ENCODE measurements at places on chromosomes 13 and 19.

- DNase-seq: no peak
Measured at GRCh38 chr13:50543782-50544181, 299.7 kb downstream of the DLEU7 start.

DNA sequence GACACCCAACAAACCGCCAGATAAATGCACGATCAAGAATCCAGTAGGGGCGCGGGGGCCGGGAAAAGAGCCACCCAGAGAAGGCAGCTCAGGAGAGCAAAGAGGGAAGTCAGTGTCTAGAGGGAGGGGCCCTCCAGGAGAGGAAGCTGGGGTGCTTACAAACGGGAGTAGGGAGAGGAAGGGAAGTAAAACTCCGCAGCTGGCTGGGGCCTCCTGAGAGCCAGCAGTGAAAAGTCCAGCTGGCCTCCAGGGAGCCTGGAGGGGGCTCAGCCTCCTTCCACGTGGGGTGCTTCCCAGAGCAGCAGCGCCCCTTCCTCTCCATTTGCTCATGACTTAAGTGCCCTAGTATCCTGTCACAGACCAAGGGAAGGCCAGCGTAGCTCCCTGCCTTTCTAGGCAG, 51.8 kb downstream of the TMED1 start:
- DNase-seq: no peak

DNA sequence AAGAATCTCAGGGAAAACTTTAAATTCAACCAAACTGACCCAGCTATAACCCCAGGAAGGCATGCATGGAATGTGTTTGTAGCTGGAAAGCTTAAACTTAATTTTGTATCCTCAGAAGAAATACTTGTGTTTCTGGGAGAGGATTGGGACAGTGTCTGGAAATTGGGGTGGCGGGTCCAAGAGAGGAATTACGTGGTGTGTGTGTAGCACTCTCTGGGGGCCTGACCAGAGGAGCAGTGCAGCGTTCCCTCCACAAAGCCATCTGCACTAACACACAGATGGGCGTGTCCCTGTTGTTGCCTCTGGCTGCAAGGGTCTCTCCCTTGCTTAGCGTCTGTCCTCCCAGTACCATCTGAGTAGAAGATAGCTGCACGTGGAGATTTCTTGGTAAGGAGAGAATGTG, 6.4 kb downstream of the GARRE1 start:
- no peak for DNase-seq

DNA sequence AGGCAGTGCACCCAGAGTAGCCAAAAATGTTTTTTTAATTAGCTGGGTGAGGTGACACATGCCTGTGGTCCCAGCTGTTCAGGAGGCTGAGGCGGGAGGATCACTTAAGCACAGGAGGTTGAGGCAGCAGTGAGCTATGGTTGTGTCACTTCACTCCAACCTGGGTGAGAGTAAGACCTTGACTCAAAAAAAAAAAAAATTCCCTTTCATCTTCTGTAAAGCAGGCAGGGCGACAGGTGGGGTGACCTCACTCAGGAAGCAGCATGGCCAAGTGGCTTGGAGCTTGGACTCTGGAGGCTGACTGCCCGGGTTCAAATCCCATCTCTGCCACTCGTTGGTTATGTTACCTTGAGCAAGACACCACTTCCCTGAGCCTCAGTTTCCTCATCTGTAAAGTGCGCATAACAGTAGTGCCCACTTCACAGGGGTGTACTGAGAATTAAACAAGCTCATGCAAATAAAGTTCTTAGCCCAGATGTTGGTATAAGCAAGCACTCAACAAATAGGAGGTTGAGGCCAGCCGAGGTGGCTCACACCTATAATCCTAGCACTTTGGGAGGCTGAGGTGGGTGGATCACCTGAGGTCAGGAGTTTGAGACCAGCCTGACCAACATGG, 48.3 kb downstream of the MAP4K1 start:
- no peak for DNase-seq

- no peak for DNase-seq
Measured at GRCh38 chr13:110944121-110944967, 29.5 kb upstream of the ANKRD10 start.

- no peak for DNase-seq
Measured at GRCh38 chr13:33367926-33368325, 82.4 kb upstream of the STARD13 start.

DNA sequence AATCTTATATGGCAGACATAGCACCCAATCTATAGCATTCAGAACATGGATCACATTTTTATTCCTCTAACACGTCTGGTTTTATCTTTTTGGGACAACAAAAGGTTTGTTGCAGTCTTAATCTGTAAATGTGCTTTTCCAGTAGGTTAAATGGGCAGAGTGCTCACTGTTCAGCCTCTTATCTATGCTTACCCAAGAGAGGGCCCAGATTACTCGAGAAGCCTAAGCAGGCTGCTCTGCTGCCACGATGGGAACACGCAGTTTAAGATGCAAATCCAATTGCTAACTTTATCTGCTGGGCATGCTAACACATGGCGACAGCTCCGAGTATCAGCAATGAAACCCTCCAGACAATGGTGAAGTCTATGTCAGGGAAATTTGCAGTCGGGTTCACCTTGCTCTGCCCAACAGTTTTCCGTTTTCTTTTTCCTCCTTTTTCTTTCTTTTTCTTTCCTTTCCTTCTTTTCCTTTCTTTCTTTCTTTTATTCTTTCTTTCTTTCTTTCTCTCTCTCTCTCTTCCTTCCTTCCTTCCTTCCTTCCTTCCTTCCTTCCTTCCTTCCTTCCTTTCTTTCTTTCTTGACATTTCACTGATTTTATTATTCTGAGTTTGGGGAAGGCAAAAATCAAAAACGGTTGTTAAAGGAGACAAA, 115.3 kb downstream of the RBM26 start:
- DNase-seq: no peak

GRCh38 chr19:5001615-5002014, 32.7 kb downstream of the KDM4B start:
- DNase-seq: no peak

DNA sequence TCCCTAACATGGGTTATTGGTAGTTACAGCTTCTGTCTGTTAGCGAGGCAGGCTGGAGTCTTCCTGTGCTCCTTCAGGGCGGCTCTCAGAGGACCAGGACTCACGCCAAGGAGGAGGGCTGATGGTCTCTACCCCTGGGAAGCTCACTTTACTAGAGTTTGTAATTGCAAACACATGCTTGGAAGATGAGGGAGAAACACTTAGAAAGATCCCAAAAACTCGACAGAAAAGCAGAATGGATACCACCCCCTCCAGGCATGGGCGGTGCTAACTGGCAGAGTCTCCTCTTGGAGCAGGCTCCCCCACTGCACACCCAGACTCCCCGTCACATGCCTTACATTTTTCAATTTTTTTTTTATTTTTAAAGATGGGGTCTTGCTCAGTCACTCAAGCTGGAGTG, 62.0 kb downstream of the PARP4 start:
- no peak for DNase-seq

GRCh38 chr13:45441633-45442032, 23.1 kb upstream of the COG3 start:
- no peak for DNase-seq

DNA sequence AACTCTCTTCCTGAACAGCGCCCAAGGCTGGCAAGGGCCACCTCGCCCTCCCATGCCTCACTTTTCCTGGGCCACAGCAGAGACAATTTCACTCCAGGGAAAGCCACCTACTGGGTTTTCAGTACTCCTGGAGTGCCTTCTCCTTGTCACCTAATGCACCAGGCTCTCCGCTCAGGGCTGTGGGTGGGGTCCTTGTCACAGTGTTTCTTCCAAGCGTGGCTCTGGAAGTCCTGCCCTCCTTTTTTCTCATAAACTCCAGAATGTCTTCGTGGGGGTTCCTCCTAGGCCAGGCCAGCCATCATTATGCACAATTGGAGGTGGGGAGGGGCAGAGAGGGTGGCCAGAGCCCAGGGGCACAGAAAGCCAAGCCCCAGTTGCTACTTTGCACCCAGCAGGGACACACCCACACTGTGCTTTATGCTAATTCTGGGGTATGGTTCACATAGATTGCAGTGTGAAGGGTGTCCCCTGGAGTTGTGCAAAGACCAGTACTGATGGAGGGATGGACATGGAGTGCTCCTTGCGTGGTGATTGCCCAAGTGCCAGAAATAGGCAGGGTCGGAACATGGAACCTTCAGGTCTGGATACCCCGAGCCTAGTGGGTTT, 78.8 kb downstream of the CHST8 start:
- DNase-seq: no peak

GRCh38 chr13:99220199-99220935, 19.7 kb downstream of the UBAC2 start:
- no peak for DNase-seq
